ENCODE measurements at places on chromosomes 4 and X. TPM values are rescaled to one million over a fixed set of nuclear protein-coding genes. Genes with fewer than 3 reads are reported as not detected.

- DNase-seq, result no peak
These were observed 30.3 kb upstream of the HTRA3 start for GRCh38 chr4:8239226-8239625.

The TNMD gene
- total RNA-seq, result 39.1 TPM

- DNase-seq, result no peak
These were observed 586.0 kb downstream of the ACTRT1 start for GRCh38 chrX:127466211-127466610.

- no peak for DNase-seq
These were observed 97.1 kb downstream of the NFKB1 start for GRCh38 chr4:102598086-102598761.
